ENCODE measurements at places on chromosomes 3 and 15.

- DNase-seq = peak; percentile 8
These were observed 2.9 kb downstream of the FBXL22 start for GRCh38 chr15:63600001-63600615.

DNA sequence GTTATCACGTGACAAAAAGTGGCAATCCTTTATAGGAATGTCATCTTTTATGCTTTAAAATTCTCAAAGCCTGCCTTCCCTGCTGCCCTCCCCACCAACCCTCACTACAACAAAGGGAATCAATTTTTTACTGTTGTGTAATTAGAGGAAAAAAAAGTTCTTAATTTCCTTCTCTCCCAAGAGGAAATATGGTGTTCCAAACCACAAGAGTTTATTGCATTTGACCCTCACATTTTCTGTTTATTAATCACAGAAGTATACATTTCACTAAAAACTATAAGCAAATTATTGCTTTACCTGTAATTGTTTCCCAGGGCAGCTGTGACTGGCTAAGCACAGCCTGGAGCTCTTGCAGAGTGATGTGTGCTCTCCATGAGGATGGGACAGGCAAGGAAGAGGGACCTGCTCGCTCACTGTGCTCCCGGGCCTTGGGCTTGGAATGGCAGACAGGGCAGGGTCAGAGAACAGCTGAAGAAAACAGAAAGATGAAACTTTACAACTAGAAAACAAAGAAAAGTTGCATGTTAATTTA, 31.3 kb upstream of the ATP10A start:
- DNase-seq = no peak

DNA sequence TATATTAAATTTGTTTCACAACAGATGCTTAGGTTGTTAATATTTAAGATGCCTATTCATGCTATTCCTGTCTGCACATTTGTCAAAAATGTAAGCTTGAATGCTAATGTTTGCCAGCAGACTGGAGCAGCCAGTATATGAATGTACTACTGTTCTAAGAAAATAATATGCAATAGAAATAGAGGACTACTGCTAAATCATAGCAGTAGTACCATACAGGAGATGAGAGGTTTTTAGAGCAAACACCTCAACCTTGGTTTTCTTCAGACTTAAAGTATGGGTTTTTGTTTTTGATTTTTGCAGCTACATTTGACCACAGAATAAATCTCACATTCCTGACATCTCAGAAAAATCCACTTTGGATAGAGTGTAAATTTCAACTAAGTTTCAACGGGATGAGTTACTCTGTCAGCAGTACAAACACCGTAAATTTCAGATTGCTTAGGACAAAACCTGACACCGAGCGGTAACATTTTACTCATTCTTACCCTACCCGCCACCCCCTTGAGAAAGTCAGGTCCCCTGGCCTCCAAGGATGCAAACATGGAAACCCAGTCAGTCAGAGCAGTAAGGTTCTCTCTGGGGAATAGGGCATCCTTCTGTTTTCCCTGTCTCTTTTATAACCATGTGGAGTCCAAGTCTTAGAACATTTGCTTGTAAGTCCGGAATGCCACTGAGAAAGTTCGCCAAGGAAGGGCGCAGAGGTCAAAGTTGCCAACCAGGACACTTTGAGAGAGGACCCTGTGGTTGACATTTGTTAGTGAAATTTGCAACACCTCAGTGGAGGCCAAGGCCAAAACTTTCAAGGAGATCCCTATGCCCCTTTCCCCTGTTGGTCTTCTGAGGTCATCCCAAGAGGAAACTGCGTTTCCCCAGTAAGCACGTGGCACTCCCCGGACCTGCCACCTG, 17.9 kb upstream of the SATB1 start:
- DNase-seq = no peak

GRCh38 chr15:69275074-69275670, 23.5 kb upstream of the PAQR5 start:
- DNase-seq = no peak

GRCh38 chr15:61075741-61076140, 153.4 kb downstream of the RORA start:
- no peak for DNase-seq

GRCh38 chr3:138206196-138206595, 19.1 kb downstream of the ARMC8 start:
- no peak for DNase-seq

DNA sequence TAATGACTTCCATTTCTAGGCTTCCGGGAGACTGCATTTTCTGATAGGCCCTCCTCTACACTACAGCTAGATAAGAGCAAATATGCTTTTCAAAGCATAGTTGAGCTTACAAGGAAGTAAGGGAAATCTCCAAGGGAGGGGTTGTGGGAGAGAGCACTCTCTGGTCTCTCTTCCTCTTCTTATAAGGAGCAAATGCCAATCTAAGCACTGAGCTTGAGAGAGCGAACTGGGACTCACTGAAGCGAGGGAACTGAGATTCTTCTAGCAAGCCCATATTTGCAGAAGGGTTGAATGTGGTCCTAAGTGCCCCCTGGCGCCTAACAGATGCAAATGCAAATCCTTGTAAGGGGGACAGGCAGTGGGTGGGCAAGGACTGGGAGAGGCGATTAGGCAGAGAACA, 164.8 kb downstream of the ERC2 start:
- peak; percentile 24 for DNase-seq

DNA sequence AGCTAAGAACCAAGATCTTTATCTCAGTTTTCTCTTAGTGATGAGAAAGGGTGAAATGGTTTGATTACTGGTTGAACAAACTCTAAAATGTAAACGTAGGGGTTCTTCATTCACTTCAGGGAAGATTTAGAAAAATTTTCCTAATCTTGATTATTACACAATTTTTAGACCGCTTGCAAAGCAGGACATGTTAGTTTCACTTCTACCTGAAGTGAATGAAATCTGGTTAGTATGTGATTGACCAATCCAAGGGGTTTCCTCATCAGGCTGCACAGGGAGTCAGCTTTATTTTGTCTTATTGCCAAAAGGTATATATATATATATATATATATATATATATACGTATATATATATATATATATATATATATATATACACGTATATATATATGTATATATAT, 740.4 kb downstream of the TUSC7 start:
- DNase-seq = no peak

DNA sequence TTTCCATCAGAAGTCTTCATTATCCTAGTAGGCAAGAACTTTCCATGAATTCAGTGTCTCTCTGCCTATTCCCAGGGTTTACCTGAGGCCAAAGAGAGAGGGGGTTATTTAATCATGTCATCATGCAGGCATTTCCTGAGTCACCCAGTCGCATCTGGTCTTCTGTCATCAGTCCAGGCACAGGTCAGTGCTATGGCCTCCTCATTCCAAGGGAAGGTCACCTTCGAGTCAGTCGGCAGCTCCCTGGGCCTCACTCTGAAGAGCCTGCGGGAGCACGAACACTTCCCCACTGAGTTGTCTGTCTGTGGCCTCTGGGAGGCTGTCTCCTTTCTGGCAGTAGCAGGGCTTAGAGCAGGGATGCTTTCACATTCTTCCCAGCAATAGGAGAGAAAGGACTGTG, 26.2 kb upstream of the LRTM1 start:
- no peak for DNase-seq

DNA sequence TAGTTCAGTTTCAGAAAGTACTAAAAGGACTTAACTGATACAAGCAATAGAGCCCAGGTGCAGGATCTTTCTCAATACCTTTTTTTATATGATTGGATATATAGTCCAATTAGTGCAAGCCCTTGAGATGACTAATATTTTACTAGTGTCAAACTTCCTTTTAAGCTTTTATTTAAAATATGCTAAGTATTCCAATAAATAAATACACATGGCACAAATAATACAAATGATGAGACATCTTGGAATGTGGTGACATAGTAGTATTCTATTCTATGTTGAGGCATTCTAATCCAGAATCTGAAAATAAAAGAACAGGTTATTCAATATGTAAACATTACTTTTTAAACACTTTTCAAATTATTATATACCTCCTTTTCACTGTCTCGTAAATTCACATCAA, 670.0 kb downstream of the SI start:
- no peak for DNase-seq
